ENCODE measurements at places on chromosomes 7 and 10. TPM values are rescaled to one million over a fixed set of nuclear protein-coding genes. Genes with fewer than 3 reads are reported as not detected.

The NRF1 gene
- 12.7 TPM for total RNA-seq

The IMMP2L gene
- 4.6 TPM for total RNA-seq

The SLC26A5 gene
- 0.19 TPM for total RNA-seq

- no peaks in the 10 kb centered on the region for H3K4me1 ChIP-seq
- H3K27me3 ChIP-seq: no peaks in the 10 kb centered on the region
- H3K36me3 ChIP-seq: no peaks in the 10 kb centered on the region
- no peak overlapping the region for H3K4me3 ChIP-seq
- no peak for DNase-seq
- no peak overlapping the region for H3K27ac ChIP-seq
Observed at GRCh38 chr10:15401382-15401781, 30.3 kb upstream of the FAM171A1 start.

The JAKMIP3 gene
- total RNA-seq: 0.13 TPM
